Activated CD4-positive, alpha-beta memory T cell treated with anti-CD3 and anti-CD28 coated beads, Interleukin-2, amount 10 ng/mL, durations not matched to agents 7 days and 5 days (primary cell): ENCODE measurements at places on chromosomes 13 and 19.

GRCh38 chr19:709965-710571 lies 1.3 kb downstream of the PALM start:
- peaks cover 25% of the 10 kb centered on the region for H3K27me3 ChIP-seq
- no peak overlapping the region for H3K27ac ChIP-seq
- no peak for DNase-seq

DNA sequence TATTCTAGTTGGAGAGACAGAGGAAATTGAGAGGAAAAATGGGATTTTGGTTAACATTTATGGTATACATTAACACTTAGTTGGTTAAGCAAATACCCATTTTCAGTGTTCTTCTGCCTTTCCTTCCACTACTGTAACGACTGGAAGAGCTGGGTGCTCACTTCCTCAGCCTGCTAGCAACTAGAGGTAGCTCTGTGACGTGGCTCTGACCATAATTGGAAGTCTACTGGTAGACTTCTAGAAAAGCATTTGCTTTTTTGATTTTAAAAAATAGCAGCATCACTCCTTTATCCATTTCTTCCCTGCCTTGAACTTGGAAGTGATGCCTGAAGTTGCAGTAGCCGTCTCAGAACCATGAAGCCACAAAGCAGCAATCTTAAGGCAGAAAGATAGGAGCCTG lies 15.9 kb downstream of the NHLRC3 start:
- no peaks in the 10 kb centered on the region for H3K4me1 ChIP-seq
- DNase-seq: no peak
- no peak overlapping the region for H3K4me3 ChIP-seq
- H3K27me3 ChIP-seq: no peaks in the 10 kb centered on the region
- H3K36me3 ChIP-seq: peaks cover 10% of the 10 kb centered on the region

GRCh38 chr13:46352805-46353204 lies 34.2 kb downstream of the RUBCNL start:
- H3K36me3 ChIP-seq: peaks cover 10% of the 10 kb centered on the region
- no peak overlapping the region for H3K4me3 ChIP-seq
- no peak overlapping the region for H3K27ac ChIP-seq
- H3K27me3 ChIP-seq: no peaks in the 10 kb centered on the region
- peaks cover 10% of the 10 kb centered on the region for H3K4me1 ChIP-seq
- no peak for DNase-seq

DNA sequence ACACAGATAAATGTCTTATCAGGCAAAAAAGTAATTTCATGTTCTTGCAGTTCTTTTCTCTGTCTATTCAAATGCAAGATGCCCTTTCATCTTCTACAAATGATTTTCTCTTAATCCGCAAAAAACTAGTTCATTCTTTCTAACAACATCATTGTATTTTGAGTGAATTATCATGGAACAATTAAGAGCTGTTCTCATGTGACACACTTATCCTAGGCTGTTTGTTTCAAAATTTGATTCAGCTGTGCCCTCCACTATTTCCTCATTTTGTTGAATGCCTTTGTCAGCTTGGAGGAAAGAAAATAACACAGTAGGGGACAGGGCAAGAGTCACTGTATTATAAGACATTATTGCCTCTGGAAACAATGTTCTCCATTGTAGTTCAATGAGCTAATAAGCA lies 396.9 kb downstream of the KCTD12 start:
- no peaks in the 10 kb centered on the region for H3K4me1 ChIP-seq
- H3K4me3 ChIP-seq: no peak overlapping the region
- no peak for DNase-seq
- peaks cover 7% of the 10 kb centered on the region for H3K27me3 ChIP-seq
- H3K36me3 ChIP-seq: no peaks in the 10 kb centered on the region

- peak overlapping the region; percentile 99 for H3K27ac ChIP-seq
- H3K27me3 ChIP-seq: no peaks in the 10 kb centered on the region
- no peaks in the 10 kb centered on the region for H3K36me3 ChIP-seq
- peak overlapping the region; percentile 67 for H3K4me3 ChIP-seq
These were observed 7.6 kb downstream of the TRAPPC6A start for GRCh38 chr19:45170146-45171106.

DNA sequence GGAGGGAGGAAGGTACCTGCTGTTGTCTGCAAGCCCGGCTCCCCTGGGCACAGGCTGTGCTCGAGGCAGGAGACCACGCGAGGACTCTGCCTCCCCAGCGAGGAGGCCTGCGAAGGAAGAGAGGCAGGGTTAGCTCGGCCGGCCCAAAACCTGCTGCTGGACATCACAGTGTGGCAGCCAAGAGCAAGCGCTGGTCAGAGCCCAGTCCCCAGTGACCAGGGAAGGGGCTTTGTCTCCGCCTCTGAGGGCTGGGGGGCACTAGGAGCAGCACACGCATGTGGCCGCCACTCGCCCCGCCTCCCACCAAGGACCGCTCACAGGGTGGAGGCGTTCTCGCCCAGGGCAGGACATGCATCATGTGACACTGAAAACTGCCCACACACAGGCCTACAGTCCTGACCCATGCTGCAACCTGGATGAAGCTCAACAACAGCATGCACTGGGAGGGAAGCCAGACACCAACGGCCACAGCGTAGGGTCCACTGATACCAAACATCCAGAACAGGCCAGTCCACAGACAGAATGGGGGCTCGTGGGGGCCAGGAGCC lies 8.5 kb downstream of the MIER2 start:
- H3K27ac ChIP-seq: no peak overlapping the region
- H3K4me3 ChIP-seq: no peak overlapping the region
- no peaks in the 10 kb centered on the region for H3K27me3 ChIP-seq
- H3K36me3 ChIP-seq: peaks cover 31% of the 10 kb centered on the region

- no peak for DNase-seq
- H3K36me3 ChIP-seq: no peaks in the 10 kb centered on the region
- H3K4me1 ChIP-seq: no peaks in the 10 kb centered on the region
- H3K4me3 ChIP-seq: no peak overlapping the region
- H3K27me3 ChIP-seq: peaks cover 10% of the 10 kb centered on the region
These were observed 90.6 kb downstream of the SGCG start for GRCh38 chr13:23271331-23271730.

DNA sequence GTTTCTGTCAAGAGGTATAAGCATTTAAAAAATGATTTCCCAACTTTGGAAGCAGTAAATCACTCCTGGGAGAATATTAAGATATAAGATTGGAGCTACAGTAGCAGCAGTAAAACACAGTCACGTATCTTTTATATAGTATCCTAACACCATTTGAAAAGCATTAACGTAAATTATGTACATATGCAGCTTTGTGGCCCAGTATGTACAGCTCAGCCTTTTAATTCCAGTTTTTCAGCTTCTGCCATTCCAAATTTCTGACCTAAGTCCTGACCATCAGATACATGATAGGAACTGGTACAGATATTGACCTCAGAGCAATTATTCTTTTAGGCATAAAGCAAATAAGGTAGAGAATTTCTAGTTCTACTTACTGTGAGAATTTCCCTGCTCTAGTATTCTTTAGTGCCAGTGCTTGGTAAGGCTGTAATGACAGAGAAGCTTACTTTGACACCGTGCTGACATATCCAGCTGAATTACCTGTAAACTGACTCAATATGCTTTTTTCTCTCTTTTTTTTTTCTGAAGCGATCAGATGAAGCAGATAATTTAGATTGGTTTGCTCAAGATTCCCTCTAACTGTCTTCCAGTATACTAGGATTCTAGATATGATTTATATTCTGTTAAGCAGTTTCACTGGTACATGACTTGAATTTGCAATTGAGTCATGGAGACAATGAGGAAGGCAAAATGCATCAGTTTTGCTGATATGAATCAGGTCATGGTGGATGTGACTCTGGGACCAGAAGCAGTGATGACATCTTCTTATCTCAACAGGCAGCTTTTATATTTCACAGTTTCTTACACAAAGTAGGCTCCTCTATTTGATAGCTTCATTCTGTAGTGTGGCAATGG lies 703.6 kb downstream of the SLITRK6 start:
- no peaks in the 10 kb centered on the region for H3K4me1 ChIP-seq
- no peak overlapping the region for H3K4me3 ChIP-seq
- H3K27me3 ChIP-seq: no peaks in the 10 kb centered on the region
- H3K27ac ChIP-seq: no peak overlapping the region

DNA sequence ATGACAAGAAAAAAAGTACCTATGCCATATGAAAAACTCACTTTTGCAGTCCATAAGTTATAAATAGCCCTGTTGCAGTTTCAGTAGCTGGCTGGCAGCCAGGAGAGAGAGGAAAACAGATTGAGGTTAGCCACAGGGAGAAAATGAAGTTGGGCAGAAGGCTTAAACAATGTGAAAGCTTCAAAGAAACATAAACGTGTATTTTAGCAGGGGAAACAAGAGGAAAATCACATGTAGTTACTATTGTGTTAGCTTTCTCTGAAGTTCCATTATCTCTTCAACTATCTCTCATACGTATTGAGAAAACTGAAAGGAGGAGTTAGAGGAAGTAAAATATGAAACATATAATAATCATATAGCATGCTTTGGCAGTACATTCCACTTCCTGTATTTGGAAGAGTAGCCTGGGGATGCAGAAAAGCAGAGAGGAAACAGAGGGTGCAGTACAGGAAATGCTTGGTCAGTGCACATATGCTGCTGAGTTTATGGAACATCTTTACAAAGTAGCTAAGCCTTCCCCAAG lies 1551.1 kb downstream of the EFNB2 start:
- no peaks in the 10 kb centered on the region for H3K27me3 ChIP-seq
- no peak overlapping the region for H3K4me3 ChIP-seq
- H3K27ac ChIP-seq: peak overlapping the region; percentile 41
- no peaks in the 10 kb centered on the region for H3K36me3 ChIP-seq
- H3K4me1 ChIP-seq: peaks cover 8% of the 10 kb centered on the region
